ENCODE measurements at places on chromosomes 7 and 10. TPM values are rescaled to one million over a fixed set of nuclear protein-coding genes. Genes with fewer than 3 reads are reported as not detected.

- DNase-seq: no peak
These were observed 9.6 kb downstream of the EMX2 start for GRCh38 chr10:117552156-117552631.

DNA sequence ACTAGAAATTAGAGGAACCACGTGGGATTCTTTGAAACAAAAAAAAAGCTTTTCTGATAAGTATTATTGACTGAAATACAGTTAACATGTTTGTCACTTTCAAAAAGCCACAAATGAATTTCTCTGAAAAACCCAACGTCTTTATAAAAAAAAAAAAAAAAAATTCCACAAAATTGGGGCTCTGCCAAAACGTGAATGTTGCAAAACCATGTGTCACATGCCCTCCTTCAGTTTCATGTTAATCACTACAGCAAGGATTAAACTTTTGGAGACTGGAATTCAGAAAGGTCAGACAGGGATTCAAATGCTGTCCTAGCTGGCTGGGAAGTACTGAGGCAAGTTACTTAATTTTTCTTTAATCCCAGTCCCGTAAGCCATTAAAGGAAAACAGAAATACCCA lies 278.0 kb upstream of the KLF14 start:
- DNase-seq: no peak

GRCh38 chr10:10584161-10584560 lies 433.5 kb upstream of the CELF2 start:
- DNase-seq: no peak

GRCh38 chr7:4733936-4734528 lies 41.4 kb upstream of the AP5Z1 start:
- DNase-seq: no peak

DNA sequence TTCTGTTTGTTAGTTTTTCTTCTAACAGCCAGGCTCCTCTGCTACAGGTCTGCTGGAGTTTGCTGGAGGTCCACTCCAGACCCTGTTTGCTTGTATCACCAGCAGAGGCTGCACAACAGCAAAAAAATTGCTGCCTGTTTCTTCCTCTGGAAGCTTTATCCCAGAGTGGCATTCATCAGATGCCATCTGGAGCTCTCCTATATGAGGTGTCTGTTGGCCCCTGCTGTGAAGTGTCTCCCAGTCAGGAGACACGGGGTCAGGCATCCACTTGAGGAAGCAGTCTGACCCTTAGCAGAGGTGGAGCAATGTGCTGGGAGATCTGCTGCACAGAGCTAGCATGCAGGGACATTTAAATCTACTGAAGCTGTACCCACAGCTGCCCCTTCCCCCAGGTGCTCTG lies 26.7 kb upstream of the CROT start:
- no peak for DNase-seq

DNA sequence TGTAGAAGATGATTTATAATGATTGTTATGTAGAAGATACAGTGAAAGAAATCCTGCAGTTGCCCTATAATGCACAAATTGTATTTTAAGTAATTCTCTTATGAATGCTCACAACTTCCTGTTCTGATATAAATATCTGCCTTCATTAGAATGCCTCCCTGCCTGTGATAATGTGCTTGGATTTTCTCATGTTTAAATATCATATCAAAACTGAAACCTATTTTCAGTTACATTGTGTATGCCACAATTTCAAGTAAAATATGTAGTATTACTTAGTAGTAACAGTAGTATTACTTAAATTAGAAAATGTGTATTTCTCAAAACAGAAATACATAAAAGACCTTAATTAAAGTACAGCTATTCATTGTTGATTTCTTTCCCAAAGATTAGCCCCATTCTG lies 41.1 kb upstream of the TFEC start:
- DNase-seq: no peak

DNA sequence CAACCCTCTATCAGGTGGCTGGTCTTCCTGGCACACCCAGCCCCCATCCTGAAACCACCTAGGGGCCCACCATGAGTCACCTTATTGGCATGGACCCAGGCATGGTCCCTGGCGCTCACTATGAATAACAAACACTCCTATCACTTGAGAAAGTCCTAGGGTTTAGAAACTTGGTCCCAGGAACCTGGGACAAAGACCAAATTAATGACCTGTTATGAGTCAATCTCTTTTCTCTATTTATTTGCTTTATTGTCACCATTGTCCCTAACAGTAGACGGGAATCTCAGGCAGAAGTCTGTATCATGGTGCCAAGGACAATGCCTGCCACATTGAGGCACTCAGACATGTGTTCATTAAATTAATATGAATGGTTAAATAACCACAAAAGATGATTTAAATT lies 599.6 kb upstream of the C7orf33 start:
- no peak for DNase-seq

- peak; percentile 49 for DNase-seq
These were observed 5.7 kb upstream of the ZYX start for GRCh38 chr7:143375298-143376034.

- DNase-seq: no peak
These were observed 23.5 kb downstream of the CNOT4 start for GRCh38 chr7:135486261-135486920.

DNA sequence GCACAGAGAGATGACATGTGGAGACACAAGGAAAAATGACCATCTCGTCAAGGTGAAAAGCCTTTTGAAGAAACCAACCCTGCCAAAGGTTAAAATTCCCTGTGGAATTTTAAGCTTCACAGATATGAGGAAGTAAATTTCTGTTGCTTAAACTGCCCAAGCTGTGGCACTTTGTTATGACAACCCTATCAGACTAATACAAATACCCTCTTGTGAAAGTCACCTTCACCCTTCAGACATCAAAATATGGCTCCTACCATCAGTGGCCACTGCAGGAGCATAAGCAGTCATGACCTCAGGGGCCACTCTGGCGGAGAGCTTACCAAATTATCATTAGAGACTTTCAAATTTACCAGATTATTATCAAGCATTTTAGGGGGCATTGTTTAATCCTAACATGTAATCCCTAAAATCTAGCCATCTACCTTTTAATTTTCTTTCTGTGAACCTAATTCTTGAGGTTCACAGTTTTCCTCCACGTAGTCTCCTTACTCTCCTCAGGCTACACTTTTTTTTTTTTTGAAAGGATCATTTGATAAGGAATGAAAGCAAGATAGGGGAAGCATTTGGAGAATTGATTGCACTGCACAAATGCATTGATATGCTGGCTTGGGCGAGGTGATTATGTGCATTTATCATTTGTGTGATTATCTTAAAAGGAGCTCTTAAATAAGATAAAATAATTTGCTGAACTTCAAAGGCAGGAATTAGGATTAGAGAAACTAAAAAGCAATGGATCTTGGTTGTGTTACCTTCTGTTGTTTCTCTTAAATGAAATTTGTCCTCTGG lies 90.3 kb downstream of the TMEM168 start:
- no peak for DNase-seq

- DNase-seq: no peak
These were observed 7.9 kb downstream of the STMP1 start for GRCh38 chr7:135670179-135670578.

DNA sequence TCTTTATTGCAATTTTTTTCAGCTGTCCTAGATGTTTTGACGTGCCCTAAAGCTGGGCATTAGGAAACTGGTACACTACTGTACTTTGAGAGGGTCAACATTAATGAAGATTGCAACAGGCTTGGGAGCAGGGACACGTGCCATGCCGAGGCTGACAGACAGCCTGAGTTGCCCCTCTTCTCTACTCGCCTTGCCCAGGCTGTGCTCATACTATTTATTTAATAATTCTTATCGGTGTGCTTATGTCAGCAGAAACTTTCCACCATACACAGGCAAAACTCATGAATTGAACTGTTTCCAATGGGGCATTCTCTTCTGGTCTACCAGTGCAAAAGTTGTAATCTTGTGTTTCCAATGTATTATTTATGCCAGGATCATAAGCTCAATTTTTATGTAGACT lies 24.4 kb downstream of the C7orf57 start:
- DNase-seq: no peak

- DNase-seq: no peak
These were observed 142.6 kb upstream of the KAT6B start for GRCh38 chr10:74683621-74684364.

DNA sequence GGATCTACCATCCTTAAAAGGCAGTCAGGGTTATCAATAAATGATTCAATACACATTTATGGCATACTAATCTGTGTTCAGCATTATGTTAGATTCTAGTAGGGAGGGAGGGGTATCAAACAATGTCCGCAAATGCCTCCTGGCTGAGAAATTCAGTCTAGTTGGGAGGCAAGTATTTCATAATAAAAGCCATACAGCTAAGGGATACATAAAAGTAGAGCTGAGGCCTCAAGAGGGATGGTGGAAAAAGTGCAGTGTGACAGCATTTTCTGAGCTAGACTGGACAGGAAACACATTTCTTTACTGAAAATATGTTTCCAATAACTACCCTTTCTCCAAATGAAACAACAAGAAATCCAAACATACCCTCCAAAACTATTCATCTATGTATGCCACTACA lies 152.8 kb upstream of the LRRN3 start:
- no peak for DNase-seq

GRCh38 chr7:106836816-106837215 lies 28.3 kb upstream of the PIK3CG start:
- DNase-seq: no peak

GRCh38 chr7:16051561-16052255 lies 365.2 kb upstream of the MEOX2 start:
- DNase-seq: no peak

- no peak for DNase-seq
These were observed 152.8 kb downstream of the SGMS1 start for GRCh38 chr10:50470798-50471582.

GRCh38 chr7:101731502-101732084 lies 85.8 kb upstream of the CUX1 start:
- DNase-seq: no peak

DNA sequence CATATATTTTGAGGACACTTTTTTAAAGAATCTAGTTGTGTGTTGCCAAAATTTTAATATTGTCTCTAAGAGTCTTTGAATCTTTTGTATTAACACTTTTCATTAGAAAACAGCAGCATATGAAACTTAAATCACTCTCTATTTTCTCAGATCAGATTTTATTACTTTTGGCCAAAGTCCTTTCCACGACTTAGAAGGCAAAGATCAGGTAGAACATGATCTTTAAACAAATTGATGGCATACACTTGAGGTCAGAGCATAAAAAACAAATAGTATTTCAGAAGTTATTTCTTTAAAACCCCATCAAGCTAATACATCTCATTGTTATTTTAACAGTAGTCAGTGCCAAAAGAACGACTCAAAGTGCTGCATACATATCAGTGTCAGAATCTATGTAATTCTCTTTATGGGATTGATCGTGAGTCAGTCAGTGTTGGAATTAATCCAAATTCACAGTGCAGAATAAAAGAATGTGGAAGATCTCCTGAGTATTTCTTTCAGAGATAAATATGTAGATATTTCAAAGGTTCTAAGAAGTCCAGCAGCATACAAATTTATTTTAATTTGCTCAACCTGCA lies 9.6 kb upstream of the AGMO start:
- DNase-seq: no peak

- DNase-seq: peak; percentile 8
These were observed 52.8 kb downstream of the DLG5 start for GRCh38 chr10:77873536-77874380.

DNA sequence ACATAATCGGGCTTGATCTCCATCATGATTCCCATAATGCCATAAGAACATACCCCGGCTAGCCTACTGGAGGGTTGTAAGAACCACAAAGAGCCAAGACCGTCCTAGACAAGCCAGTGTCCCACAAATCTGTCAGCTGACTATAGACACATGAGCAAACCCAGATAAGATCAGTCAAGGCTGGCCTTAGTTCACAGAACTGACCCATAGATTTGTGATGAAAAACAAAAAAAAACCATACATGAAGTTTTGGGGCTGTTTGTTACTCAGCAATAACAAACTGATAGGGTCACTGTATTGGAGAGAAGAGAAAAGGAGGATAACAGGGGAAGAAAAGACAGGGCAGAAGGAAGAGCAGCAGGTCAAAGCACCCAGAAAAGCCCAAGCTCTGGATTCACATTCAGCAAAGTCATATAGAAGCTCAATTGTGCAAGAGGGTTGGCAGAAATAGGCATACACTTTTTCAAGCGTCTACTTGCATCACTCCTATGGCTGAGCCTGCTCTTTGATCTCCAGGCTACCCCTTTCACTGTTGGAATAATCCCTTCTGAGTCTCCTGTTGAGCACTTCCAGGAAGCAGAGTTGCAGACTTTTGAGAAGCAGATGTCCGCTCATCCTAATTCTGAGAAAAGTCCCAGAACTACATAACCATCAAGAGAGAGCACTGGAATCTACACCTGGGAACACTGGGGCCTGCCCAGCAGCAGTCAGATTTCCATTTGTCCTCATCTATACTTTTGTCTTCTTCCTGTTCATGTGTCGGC lies 122.0 kb upstream of the HABP2 start:
- no peak for DNase-seq

GRCh38 chr7:155789001-155789725 lies 23.1 kb downstream of the SHH start:
- no peak for DNase-seq

- no peak for DNase-seq
These were observed 1.3 kb downstream of the SLC26A4 start for GRCh38 chr7:107661865-107662379.

DNA sequence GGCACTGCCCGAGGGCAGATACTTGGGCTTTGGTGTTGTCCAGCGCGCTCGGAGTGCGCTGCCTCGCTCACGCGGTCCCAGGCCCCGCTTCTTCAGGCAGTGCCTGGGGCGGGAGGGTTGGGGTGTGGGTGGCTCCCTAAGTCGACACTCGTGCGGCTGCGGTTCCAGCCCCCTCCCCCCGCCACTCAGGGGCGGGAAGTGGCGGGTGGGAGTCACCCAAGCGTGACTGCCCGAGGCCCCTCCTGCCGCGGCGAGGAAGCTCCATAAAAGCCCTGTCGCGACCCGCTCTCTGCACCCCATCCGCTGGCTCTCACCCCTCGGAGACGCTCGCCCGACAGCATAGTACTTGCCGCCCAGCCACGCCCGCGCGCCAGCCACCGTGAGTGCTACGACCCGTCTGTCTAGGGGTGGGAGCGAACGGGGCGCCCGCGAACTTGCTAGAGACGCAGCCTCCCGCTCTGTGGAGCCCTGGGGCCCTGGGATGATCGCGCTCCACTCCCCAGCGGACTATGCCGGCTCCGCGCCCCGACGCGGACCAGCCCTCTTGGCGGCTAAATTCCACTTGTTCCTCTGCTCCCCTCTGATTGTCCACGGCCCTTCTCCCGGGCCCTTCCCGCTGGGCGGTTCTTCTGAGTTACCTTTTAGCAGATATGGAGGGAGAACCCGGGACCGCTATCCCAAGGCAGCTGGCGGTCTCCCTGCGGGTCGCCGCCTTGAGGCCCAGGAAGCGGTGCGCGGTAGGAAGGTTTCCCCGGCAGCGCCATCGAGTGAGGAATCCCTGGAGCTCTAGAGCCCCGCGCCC lies at the start of gene NPY:
NPY (plus strand) TSS at position 294 of the 802 bp plus-strand sequence. CDS start 1,051 bp downstream, outside the sequence.
- DNase-seq: no peak

GRCh38 chr10:88661577-88661976 lies 2.7 kb upstream of the LIPF start:
- DNase-seq: no peak

ZNF804B gene
- total RNA-seq: not detected

BMPER gene
- total RNA-seq: 0.20 TPM

DPP6 gene
- not detected for total RNA-seq

TFR2 gene
- 5.3 TPM for total RNA-seq

CLEC5A gene
- not detected for total RNA-seq

TUBAL3 gene
- total RNA-seq: not detected

MINDY3 gene
- 23.6 TPM for total RNA-seq

TCAF2 gene
- total RNA-seq: 23.4 TPM

OR9A2 gene
- total RNA-seq: not detected

INPP5F gene
- 12.0 TPM for total RNA-seq

GTF2IRD2 gene
- total RNA-seq: 37.7 TPM

CLRN3 gene
- total RNA-seq: not detected

CPA4 gene
- not detected for total RNA-seq

FAM24B gene
- 14.5 TPM for total RNA-seq

SLC18A3 gene
- total RNA-seq: not detected

C7orf33 gene
- total RNA-seq: not detected
